Right renal cortex interstitium (tissue), 3 donors: ENCODE measurements at places on chromosomes 3 and 15.

- no peak for DNase-seq
Measured at GRCh38 chr3:54358316-54358715, 236.0 kb downstream of the CACNA2D3 start.

- DNase-seq: no peak
Measured at GRCh38 chr3:159245871-159246270, 444.0 kb downstream of the MFSD1 start.

DNA sequence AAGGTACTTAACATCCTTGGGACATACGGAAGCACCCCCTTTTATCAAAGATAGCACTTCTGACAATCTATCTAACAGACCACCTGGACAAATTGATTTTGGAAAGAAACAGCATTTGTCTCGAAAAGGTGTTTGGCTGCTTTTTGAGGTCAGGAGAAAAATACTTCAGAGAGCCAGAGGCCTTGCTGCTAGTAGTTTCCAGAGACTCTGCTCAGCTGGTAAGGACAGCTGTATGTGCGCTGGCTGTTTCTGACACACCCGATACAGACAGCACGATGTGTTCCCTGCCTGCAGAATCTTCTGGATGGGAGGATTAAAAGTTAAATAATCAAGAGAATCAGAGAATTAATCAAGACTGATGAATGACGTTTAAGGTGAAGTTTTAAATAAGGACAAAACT, 15.6 kb upstream of the GYG1 start:
- no peak for DNase-seq

DNA sequence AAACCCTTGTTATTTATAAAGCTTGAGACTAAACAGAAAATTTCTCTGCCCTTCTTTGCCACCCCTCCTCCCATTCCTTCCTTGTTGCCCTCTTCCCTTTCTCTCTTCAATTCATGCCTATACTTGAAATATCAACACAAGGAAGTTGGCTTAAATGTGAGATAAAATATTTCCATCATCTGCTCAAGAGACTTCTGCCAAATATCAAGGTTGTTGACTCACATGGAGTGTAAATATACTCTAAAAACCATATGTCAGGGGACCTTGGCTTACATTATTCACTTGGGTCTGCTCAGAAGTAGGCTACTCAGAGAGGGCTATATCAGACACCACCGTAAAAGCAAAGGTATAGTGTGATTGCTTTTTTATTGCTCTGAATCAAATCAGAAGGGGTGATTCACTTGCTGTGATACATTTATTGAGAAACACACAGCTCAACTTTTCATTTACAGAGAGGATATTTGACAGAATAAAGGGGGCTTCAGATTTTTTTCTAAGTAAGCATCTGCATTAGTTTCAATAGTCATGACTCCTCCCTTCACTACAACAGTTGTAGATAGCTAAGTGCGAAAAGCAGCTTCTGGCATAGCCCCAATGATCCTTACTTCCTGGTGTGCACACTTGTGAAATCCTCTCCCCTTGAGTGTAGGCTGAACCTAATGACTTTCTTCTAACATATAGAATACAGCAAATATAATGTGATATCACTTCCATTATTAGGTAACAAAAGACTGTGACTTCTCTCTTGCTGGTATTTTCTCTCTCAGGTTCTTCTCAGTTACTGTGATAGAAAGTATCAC, 386.2 kb downstream of the EFHB start:
- DNase-seq: no peak

DNA sequence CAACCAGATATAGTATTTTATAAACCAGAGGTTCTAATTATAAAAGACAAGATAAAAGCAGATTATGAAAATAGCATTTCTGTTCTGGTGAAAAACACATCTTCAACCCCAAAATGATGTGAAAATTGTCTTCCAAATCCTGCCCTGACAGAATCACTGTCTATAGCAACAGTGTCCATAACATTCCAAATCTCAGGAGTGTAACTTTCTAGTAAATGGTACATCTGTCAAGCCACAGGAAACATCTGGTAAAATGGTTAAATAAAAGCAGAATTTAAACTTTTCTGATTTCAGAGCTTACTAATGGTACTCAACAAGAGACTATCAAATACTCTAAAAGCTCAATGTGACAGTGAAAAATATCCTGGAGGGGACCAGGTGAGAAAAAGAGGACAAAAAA, 60.5 kb downstream of the VGLL4 start:
- no peak for DNase-seq

GRCh38 chr3:97872525-97873042, 50.8 kb downstream of the CRYBG3 start:
- DNase-seq: no peak

- no peak for DNase-seq
Measured at GRCh38 chr15:69502470-69503045, 49.9 kb downstream of the RPLP1 start.

DNA sequence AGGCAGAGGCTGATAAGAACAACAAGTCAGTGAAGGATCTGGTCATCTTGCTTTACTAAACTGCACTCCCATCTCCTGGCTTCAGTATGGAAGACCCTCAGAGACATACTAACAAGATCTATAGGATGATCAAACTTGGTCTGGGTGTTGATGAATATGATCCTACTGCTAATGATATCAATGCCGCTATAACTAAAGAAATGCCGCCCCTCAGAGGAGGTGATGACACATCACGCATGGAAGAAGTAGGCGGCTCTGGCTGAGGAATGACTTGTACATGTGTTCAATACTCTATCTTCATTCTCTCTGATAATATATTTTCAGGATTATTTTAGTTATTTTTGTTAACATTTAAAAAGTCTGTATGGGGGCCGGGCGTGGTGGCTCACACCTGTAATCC, 17.5 kb upstream of the EIF2B5 start:
- no peak for DNase-seq

- no peak for DNase-seq
Measured at GRCh38 chr3:59442046-59442445, 392.2 kb upstream of the CFAP20DC start.

DNA sequence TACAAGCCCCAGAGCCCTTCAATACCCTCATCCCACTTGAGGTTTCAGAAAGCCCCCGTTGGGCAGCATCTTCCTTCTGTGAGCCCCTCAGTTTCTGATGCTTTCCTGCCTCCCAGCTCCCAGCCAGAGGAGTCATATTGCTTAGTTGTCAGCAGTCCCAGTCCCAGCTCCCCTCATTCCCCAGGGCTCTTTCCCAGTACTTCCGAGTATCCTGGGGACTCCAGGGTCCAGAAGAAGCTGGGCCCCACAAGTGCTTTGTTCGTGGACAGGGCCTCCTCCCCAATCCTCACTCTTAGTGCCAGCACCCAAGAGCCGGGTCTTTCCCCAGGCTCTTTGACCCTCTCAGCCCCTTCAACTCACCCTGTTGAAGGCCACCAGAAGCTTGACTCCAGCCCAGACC, 43.9 kb downstream of the CDAN1 start:
- DNase-seq: no peak

- no peak for DNase-seq
Measured at GRCh38 chr15:43955140-43955539, 128.3 kb downstream of the WDR76 start.

DNA sequence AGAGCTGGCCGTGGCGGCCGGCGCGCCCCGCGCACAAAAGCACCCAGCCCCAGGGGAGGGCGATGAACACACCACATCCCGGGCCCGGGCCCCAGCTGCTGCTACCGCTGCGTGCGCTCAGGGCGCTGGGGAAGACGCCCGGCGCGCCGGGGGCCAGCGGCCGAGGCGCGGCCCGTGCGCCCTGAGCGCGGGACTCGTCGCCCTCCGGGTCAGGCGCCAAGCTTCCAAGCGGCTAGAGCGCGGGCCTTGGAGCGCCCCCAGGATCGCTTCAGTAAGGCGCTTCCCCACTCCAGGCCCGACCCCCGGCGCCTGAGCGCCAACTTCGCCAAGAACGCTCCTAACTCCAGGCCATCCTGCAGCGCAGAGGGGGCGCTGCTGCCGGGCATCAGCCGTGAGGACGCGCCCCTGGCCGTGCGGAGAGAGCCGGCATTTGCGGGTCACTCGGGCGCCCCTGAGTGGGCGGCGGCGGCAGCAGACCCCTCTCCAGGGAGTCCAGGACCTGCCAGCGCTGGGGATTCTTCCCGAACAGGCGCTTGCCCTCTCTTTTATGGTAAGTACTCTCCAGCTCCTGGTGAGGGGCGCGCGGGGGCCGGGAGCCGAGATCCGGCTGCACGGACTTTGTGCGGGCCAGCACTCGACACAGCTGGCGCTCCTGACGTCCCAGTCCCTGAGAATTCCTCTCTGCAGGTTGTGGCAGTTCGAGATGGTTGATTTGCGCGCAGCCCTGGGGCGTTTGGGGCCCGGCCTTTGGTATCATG, 475 bp downstream of the SPSB4 start:
- no peak for DNase-seq

GRCh38 chr3:143576568-143577270, 271.5 kb downstream of the SLC9A9 start:
- DNase-seq: no peak

- DNase-seq: no peak
Measured at GRCh38 chr15:71788646-71789579, 21.4 kb upstream of the NR2E3 start.

DNA sequence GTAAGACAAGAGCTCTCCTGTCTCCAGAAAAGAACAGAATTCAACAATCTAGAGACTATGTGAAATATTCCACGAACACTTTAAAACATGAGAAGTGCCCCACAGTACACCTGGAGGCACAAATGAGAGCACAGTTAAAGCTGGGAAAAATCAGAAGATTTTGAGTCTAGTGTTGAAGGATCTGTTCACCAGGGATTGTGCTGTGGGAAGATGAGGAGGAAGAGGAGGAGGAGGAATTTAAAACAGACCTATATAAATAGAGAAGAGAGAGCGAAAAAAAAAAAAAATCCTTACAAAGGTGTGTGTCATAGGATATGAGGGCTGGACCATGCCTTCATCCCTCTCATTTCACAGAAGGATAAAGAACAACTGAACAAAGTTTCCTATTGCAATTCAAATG, 361.0 kb upstream of the SEMA6D start:
- DNase-seq: no peak

GRCh38 chr3:152977366-152977765, 142.4 kb downstream of the P2RY1 start:
- no peak for DNase-seq

DNA sequence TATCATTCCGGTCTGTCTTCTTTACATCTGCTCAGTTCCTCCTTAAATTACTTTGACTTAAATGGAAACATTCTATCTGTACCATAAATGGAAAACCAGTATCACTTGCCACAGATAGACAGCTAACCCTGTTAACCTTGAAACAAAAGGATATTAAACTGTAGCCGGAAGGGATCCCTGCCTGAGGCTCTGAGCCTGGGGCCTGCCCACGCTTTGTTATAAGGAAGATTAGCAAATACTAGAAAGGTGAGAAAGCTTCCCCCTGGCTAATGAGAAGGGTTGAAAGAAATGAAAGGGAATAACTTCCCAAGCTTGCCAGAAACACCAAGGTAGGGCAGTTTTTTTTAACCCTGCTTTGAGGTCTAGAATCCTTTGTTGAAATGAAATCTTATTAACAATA, 927.6 kb downstream of the FHIT start:
- no peak for DNase-seq

DNA sequence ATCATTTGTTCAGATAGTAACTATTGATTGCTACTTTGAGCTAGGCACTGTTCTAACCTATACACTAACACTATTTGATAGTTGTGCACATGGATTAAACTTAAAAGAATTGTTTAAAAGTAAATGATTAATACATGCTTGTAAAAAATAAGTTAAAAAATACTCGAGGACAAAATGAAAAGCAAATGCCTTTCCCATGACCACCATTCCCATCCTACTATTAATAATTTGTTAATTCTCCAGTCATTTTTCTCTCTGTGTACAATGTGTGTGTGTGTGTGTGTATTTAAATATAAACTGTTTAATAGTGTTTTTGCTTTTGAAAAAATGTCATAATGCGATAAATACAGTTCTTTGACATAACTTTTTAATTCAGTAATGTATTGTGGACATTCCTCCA, 78.7 kb upstream of the KCNMB2 start:
- no peak for DNase-seq

DNA sequence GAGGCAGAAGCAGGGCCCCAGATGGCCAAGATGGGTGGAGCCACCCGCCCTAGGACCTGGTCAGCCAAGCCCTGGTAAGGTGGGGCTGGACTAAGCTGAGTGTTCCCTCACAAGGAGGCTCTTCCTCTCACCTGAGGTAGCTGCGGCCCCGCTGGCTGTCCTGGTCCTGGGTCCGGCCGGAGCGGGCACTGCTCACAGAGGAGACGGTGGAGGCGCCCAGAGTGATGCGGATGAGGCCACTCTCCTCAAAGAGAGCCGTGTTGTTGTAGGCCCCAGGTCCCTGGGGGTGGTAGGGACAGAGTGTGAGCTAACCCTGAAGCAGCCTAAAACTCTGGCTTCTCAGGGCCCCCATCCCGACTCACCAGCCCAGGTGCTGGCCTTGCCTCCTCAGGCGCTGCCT, 7.3 kb upstream of the SLC26A6 start:
- no peak for DNase-seq

DNA sequence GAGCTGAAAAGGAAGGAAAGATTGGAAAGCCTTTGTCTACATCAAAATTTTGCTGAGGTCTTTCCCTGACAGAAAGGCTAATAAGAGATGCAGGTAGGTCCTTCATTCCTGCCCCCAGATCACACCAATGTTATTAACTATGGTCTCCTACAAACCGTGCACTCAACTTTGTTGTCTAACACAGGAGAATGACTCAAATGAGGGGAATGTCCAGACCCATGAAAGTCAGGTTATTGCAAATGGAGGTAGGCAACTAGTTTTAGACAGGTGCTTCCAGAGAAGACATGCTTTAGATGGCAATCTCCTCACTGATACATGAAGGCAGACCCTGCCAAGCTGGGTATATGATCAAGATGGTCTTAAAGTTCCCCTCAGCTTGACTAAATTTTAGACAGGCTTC, 51.0 kb downstream of the NFKBIZ start:
- no peak for DNase-seq

GRCh38 chr3:186107215-186108105, 1.4 kb downstream of the ETV5 start:
- DNase-seq: no peak

DNA sequence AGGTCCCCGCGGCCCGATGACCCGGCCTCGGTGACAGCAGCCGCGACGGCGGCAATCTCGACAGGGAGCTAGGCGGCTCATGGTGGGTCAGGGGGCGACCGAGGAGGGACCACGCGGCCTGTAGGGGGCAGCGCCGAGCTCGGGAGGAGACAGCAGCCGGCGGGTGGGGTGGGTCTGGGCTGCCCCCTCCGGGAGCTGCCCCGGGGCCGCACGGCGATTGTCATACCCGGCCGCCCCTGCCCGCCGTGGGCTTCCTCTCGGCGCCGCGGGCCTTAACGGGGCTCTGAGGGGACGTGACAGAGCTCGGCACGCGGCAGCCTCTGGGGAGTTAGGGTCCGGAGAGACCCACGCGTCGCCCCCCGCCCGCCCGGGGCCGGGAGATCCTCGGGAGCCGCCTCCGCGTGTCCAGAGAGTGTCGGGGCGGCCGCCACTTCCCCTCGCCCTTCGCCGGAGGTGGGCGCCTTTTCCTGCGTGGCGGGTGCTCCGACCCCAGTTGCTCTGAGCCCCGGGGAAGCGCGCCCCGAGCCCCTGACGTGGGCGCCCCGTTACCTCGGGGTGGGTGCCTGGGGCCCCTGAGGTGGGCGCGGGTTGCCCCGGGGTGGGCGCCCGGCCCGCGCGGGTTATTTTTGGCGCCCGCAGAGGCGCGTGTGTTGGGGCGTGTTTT, 539 bp upstream of the PLCL2 start:
- no peak for DNase-seq

GRCh38 chr15:85580879-85581278, 200.5 kb downstream of the AKAP13 start:
- no peak for DNase-seq
